ENCODE measurements at places on chromosomes 12 and 14.

DNA sequence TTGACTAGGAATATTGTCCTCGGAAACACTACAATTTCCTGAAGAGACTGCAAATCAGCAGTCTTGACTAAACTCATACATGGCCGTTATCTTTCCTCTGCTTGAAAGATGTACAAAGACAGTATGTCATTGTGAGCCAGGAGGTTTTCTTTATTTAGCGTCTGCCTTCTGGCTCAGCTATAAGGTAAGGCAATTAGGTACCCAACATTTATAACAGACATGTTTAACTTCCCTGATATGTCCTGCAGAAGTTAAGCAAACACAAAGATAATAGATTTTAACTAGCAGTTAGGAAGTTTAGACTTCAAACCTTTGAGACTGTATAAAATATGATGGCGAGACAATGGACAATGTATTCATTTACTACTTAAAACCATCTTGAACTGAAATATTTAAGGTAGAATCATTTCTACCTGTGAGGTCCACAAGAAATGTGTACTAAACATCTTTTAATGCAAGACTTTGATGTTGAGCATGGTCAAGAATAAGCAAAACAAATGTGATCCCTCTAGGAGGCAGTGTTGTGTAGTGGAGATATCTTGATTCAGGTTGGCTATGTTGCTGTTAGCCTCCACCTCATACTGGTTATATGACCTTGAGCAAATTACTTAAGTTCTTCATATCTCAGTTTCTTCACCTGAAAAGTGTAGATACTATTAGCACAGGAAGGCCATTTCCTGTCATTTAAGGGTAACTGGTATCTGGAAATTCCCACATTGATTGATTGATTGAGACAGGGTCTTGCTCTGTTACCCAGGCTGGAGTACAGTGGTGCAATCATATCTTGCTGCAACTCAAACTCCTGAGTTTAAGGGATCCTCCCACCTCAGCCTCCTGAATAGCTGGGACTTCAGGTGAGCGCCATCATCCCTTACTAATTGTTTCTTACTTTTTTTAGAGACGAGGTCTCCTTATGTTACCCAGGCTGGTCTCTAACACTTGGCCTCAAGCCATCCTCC lies 96.3 kb upstream of the EEA1 start:
- DNase-seq: no peak

GRCh38 chr12:52767020-52767379 lies 10.1 kb downstream of the KRT76 start:
- DNase-seq: no peak

DNA sequence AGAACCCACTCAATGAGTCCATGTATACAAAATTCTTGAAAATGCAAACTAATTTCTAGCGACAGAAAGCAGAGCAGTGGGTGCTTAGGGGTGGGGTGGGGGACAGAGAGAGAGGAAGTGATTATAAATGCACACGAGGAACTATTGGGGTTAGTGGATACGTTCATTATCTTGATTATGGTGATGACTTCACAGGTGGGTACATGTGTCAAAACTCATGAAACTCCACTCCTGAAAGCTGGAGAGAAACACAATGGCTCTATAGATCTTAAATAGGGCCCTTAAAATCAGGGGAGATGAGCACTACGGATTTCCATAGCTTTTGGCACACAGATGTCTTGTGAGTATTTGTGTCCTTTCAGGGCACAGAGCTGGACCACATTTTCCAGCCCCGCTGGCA lies 59.9 kb downstream of the STON2 start:
- no peak for DNase-seq

DNA sequence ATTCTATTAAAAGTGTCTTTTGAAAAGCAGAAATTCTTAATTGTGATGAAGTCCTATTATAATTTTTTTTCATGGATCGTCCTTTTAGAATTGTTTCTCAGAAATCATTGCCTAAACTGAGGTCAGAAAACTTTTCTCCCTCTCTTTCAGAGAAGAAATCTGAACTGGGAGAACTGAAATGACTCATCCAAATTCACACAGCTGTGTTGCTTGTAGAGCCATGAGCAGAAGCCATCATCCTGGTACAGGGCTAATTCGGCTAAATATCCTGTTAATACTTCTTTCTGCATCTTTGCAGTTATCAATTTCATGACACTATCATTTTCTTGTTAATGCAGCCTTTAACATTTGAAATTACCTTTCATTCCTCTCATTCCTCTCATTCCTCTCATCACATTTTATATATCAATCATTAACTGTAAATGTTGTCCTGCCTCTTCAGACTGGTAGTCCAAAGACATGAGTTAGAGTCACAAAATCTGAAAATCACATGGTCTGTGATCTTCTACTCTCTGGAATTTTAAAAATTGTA lies 15.5 kb downstream of the SLC15A5 start:
- no peak for DNase-seq

GRCh38 chr14:56118611-56119181 lies 485 bp downstream of the PELI2 start:
- DNase-seq: no peak
